ENCODE measurements at places on chromosomes 4 and X. TPM values are rescaled to one million over a fixed set of nuclear protein-coding genes. Genes with fewer than 3 reads are reported as not detected.
A peak's percentile ranks its signal among the peaks of the same experiment; 100 is the strongest.

DNA sequence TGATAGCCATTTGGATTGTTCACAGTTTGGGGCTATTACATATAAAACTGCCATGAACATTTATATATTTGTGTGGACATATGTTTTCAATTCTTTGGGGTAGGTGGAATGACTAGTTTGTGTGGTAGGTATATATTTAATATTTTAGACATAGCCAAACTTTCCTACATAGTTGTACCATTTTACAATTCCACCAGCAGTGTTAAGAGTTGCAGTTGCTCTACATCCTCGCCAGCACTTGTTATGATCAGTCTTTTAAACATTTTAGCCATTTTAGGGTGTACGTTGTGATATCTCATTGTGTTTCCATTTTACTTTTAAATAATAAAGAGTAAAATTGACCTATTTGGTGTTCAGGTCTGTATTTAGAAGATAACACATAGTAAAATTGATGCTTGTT, 76.6 kb downstream of the ZFX start:
- H3K4me3 ChIP-seq: no peak overlapping the region
- no peak for DNase-seq
- H3K36me3 ChIP-seq: no peaks in the 10 kb centered on the region
- H3K27ac ChIP-seq: no peak overlapping the region
- H3K4me1 ChIP-seq: no peaks in the 10 kb centered on the region

- no peaks in the 10 kb centered on the region for H3K4me1 ChIP-seq
- no peak overlapping the region for H3K27ac ChIP-seq
- no peaks in the 10 kb centered on the region for H3K27me3 ChIP-seq
- no peak overlapping the region for H3K4me3 ChIP-seq
- no peaks in the 10 kb centered on the region for H3K36me3 ChIP-seq
These were observed 109.5 kb upstream of the CENPE start for GRCh38 chr4:103307453-103308247.

- peak; percentile 81 for DNase-seq
- peaks cover 5% of the 10 kb centered on the region for H3K36me3 ChIP-seq
- H3K4me3 ChIP-seq: peak overlapping the region; percentile 41
- H3K27me3 ChIP-seq: no peaks in the 10 kb centered on the region
These were observed 12.8 kb downstream of the CYP4V2 start for GRCh38 chr4:186204103-186204559.

- H3K36me3 ChIP-seq: no peaks in the 10 kb centered on the region
- no peaks in the 10 kb centered on the region for H3K4me1 ChIP-seq
- H3K27me3 ChIP-seq: no peaks in the 10 kb centered on the region
- DNase-seq: no peak
These were observed 126.4 kb downstream of the SH3KBP1 start for GRCh38 chrX:19760841-19761512.

DNA sequence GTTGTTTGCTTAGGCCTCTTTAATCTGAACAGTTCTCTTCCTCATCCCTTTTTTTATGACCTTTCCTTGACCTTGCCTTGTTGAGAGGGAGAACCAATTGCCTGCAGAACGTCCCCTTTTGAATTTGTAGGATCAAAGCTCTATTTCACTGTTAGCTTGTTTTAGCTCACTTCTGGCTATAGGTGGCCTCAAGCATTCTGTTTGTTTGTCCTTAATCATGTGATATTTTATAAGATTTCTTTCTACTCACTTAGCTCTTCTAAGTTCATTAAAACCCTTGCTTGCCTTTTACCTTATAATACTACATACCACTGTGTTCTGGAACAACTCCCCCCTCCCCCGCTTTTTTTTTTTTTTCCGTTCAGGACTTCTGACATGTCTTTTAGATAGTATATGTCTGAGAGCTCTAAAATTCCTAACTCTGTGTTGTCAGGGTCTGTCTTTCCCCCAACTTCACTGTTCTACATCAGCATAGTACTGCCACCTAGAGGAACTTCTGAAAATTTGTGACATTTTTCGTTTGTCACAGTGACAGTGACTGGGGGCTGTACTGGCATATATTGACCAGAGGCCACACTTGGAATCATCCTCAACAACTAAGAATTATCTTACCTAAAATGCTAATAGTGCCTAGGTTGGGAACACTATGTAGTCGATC, 128.5 kb downstream of the LARP7 start:
- no peaks in the 10 kb centered on the region for H3K4me1 ChIP-seq
- no peak overlapping the region for H3K4me3 ChIP-seq
- H3K36me3 ChIP-seq: no peaks in the 10 kb centered on the region
- no peak overlapping the region for H3K27ac ChIP-seq

- H3K27ac ChIP-seq: no peak overlapping the region
- H3K4me3 ChIP-seq: no peak overlapping the region
- no peaks in the 10 kb centered on the region for H3K4me1 ChIP-seq
- H3K36me3 ChIP-seq: no peaks in the 10 kb centered on the region
- DNase-seq: no peak
- H3K27me3 ChIP-seq: no peaks in the 10 kb centered on the region
These were observed 214.0 kb upstream of the NHS start for GRCh38 chrX:17160975-17161374.

GRCh38 chrX:139508099-139508498, 22.4 kb upstream of the F9 start:
- H3K36me3 ChIP-seq: no peaks in the 10 kb centered on the region
- H3K4me3 ChIP-seq: no peak overlapping the region
- no peaks in the 10 kb centered on the region for H3K4me1 ChIP-seq
- no peak for DNase-seq

GRCh38 chr4:72899214-72899613, 170.3 kb downstream of the COX18 start:
- no peak overlapping the region for H3K4me3 ChIP-seq
- H3K4me1 ChIP-seq: no peaks in the 10 kb centered on the region

The ETDB gene
- not detected for total RNA-seq

Measured in sigmoid colon (tissue), 7 donors.